ENCODE measurements at places on chromosomes 12 and 14.

- DNase-seq = no peak
Observed at GRCh38 chr12:77940011-77940423, 109.3 kb downstream of the NAV3 start.

- DNase-seq = no peak
Observed at GRCh38 chr14:75188086-75188485, 11.7 kb upstream of the TMED10 start.

GRCh38 chr12:45986641-45987339 lies 3.6 kb downstream of the SCAF11 start:
- DNase-seq = peak; percentile 94

- no peak for DNase-seq
Observed at GRCh38 chr14:34496679-34497513, 34.9 kb upstream of the SPTSSA start.

DNA sequence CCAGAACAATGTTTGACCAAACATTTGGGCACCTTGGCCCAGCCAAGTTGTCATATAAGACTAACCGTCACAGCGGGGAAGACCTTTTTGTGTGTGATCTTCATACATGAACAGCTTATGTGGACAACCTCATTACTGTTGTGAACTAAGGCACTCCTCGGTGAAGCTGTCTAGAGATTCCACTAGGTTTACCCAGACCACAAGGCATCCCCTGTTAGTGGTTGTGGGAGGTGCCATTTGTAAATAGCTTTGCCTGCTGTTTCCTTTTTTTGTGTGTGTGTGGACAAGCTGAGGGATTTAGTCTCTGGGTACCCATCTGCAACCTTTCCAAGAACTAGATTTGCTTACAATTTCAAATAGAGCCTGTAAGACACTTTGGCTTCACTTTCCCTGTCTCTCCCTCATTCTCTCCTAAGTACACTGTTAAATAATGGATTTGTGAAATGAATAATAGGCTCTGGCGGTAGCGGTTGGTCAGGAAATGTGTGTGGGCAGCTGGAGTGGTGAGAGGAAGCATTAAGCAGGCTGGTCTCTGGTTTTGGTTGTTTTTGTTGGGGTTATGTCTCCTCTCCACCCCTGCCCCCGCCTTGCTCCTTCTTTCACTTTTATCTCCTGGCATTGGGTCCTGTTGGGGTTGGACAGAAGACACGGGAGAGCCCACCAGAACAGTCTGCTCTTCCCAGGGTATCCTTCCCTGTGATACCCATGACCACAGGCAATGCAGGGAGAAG lies 727.6 kb downstream of the VRK1 start:
- DNase-seq = no peak

GRCh38 chr12:103571286-103571685 lies 15.8 kb upstream of the STAB2 start:
- DNase-seq = no peak

DNA sequence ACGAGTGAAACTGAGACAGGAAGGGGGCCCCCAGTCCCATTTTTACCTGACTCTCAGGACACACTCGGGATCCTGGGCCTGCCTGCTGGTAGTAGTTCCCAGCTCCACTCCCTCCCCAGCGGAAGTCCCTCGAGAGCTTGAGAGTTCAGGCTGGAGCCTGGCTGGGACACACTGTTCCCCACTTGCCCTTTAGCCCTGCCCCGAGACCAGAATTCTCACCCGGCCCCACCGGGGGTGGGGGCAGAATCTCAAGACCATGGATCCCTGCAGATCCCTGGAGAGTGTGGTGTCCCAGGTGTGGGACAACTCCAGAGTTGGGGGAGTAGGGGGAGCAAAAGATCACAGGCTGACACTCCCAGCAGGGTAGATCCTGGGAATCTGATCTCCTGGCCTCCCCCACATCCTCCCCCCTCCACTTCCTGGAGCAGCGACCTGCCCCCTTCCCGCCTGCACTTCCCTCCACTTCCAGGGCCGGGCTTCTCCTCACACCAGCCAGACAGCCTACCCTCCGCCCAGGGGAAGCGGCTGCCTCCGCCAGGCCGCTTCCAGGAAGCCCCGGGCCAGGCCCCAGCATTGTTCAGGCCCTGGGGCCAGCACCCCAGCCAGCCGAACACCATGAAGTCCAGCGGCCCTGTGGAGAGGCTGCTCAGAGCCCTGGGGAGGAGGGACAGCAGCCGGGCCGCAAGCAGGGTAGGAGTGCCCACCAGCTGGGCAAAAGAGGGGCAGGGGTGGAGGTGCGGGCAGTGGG lies at the start of gene TNS2:
TNS2 (plus strand) TSS at position 495 of the 748 bp plus-strand sequence; CDS start at position 616, 121 bp downstream.
- no peak for DNase-seq

Measured in Kasumi-1 (cell line).